ENCODE measurements at places on chromosomes 12 and 14. TPM values are rescaled to one million over a fixed set of nuclear protein-coding genes. Genes with fewer than 3 reads are reported as not detected.

DNA sequence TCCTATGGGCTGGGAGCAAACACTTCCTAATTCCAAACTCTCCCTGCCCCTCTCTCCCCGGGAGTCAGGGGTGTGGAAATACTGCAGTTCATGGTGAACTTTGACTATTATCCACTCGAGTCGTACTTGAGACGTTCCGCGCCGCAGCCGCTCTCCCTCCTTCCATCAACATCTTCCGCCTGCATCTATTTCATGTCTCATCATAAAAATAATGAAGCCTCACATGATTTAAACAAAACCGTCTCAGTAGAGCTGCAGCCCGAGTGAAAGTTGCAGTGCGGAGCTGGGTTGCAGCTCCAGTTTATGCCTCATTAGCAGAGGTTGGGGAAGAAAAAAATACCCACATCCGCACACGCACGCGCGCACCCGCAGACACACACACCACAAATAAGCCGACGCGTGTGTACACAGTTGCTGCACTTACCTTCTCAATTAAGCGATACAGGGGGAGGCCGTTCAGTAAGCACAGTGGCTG, 283 bp downstream of the LMO3 start:
- no peak for DNase-seq

DNA sequence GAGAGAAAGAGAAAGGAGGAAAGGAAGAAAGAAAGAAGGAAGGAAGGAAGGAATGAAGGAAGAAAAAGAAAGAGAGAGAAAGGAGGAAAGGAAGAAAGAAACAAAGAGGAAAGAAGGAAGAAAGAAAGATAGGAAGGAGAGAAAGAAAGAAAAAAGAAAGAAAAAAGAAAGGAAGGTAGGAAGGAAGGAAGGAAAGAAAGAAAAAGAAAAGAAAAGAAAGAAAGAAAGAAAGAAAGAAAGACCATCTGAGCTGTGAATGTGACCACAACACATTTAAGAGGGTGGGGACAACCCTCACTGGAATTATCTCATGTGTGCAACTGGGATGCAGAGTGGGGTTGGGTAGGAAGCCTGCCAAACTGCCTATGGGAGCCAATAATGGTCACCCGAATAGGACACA, 36.0 kb upstream of the BATF start:
- DNase-seq, result no peak

GRCh38 chr12:63882844-63883243, 38.3 kb downstream of the SRGAP1 start:
- DNase-seq, result no peak

- DNase-seq, result no peak
Observed at GRCh38 chr14:42378274-42378673, 771.6 kb downstream of the LRFN5 start.

DNA sequence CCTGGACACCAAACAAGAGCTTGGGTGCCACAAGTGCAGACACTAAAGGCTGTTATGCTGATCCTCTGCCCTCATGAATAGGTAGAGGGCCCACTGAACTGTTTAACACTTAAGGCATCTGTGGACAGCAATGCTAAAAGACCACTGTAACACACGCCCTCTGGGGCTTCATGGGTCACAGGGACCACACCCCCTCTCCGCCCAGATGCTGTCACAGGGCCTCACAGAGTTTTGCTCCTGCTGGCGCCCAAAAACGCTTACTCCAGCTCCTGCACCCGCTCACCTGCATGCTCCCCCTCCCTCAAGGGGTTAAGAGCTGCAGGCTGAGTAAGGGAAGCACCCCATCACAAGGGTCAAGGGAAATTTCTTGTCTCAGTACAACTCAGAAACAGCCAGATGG, 141.8 kb upstream of the NUDT4 start:
- DNase-seq, result no peak

GRCh38 chr12:105382771-105383622, 52.5 kb downstream of the C12orf75 start:
- DNase-seq, result peak; percentile 4

- no peak for DNase-seq
Observed at GRCh38 chr12:32727237-32727636, 28.5 kb downstream of the YARS2 start.

DNA sequence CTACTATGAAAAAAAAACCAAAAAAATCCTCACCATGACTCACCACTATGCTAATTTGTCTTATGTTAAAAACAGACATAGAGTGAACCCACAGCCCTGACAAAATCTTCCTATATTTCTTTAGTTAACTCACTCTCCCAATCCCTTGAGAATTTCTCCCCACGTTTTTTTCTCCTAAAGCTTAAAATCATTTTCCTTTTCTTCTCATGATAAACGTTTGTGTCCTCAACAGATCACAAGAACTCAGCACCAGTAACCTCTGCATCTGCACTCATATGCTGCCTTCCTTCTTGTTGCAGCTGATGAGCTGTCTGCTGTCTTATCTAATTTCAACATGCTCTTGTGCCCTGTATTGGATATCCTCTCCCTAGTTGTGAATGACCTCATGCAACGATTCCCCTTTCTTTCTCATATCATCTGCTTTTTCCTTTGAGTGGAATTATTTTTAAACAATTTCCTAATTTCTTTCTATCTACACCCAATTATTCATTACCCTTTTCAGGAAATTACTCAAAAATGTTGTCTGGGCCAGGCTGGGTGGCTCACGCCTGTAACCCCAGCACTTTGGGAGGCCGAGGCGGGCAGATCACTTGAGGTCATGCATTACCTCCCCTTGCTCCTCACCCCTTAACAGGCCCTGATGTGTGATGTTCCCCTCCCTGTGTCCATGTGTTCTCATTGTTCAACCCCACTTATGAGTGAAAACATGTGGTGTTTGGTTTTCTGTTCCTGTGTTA, 427.5 kb upstream of the MGAT4C start:
- no peak for DNase-seq

- no peak for DNase-seq
Observed at GRCh38 chr14:102500713-102501112, 8.9 kb downstream of the ANKRD9 start.

GRCh38 chr12:113840401-113841042, 125.6 kb downstream of the RBM19 start:
- no peak for DNase-seq

DNA sequence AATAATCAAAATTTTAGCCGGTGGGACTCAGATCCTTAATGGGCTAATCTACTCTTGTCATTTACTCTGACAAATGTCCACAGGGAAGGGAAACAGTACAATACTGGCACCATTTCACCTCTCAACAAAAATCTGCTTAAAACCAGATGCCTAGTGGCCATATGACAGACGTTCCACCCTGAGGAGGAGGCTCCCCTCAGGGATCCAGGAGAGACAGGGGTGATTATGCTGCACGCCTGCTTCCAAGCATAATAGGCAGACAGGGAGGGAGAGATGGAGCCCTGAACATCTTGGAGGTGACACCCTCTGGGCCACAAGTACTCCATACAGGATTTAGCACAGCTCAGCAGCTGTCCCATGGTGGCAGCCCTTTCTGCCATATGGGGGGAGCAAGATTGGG, 24.8 kb upstream of the AKAP6 start:
- no peak for DNase-seq

GRCh38 chr12:56725723-56726102, 614 bp upstream of the NACA start:
- DNase-seq, result no peak

The NRL gene
- total RNA-seq, result 2.7 TPM

The VIPAS39 gene
- 18.7 TPM for total RNA-seq

All from activated T-helper 1 cell treated with anti-CD3 and anti-CD28 coated beads, Interleukin-12 subunit alpha, Interleukin-12 subunit beta, Interleukin-2, Interleukin-4 antibody, amounts not matched to agents 30 ng/mL and 10 ng/mL and 1 ng/mL, durations not matched to agents 14 hours and 24 hours and 36 hours (primary cell).